ENCODE measurements at places on chromosomes 5 and 9.

DNA sequence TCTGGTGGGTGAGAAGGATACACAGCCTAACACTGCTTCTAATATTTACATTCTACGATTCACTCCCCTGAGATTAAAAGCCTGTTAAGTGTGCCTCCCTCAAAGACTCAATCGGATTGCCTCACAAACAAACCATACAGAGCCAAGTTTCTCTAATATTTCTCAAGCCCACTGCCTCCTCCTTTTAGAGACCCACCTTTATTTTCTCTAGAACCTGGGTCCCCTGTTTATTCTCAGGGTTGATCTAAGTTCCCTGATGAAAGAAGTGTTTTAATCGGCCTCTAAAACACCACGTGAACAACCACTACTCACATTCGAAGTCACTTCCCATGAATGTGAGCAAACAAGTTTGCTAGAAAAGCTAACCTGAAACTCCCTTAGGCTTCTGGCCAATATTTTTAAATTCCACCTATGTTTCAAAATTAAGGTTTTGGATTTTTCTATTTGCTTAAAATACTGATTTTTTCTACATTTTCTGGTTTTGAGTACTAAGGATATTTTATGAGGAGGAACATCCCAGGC is 76.5 kb downstream of the GLIS3 start:
- no peak for DNase-seq

GRCh38 chr9:14068690-14069089 is 245.3 kb downstream of the NFIB start:
- DNase-seq: no peak

GRCh38 chr5:166936351-166936750 is 1355.1 kb upstream of the WWC1 start:
- DNase-seq: no peak

GRCh38 chr9:127537014-127537413 is 75.1 kb upstream of the STXBP1 start:
- peak; percentile 86 for DNase-seq

DNA sequence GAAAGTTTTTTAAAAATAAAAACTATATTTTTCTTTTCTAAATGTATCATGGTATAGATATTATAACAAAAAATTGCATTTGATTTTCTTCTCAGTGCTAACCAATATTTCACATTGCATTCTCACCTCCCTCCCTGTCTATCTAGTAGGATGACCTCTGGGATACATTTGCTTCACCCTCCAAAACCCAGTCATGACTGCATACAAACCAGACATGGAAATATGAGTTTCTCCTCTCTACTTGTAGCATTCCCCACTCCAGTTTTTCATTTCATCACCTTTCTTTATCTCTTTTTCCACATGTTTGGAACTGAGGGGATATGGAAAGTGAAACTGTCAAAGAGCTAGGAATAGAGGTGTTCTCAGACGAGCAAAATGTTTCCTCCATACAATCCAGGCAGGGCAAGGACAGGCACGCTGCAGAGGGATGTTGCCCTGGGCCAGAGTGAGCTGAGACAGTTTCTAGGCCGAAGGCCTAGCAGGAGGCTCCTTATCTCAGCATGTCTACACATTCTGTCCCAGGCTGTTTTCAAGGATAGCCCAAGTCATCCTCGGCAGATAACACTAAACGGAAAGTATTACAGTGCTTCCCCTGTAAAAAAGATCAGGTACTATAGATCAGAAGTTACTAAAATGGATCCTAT is 46.7 kb downstream of the MEF2C start:
- DNase-seq: no peak

- DNase-seq: no peak
Observed at GRCh38 chr9:92446536-92446935, 22.3 kb upstream of the OMD start.

DNA sequence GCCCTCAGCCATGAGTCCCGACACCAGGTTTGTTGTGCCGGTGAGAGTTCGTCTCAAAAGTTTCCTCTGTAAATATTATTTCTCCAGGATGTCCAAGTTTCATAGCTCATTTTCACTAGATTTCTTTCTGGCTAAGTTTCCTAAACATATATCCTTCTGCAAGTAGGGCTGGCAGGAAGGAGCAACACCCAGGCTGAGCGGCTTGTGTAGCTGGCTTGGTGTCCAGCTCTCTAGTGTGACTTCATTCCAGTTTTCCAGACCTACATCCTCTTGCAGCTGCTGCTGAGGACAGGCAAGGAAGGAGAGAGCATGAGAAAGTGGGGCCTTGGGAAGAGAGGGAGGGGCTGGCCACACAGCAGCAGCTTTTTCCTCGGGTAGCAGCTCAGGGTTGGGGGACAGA is 80.3 kb downstream of the FGF1 start:
- DNase-seq: no peak

DNA sequence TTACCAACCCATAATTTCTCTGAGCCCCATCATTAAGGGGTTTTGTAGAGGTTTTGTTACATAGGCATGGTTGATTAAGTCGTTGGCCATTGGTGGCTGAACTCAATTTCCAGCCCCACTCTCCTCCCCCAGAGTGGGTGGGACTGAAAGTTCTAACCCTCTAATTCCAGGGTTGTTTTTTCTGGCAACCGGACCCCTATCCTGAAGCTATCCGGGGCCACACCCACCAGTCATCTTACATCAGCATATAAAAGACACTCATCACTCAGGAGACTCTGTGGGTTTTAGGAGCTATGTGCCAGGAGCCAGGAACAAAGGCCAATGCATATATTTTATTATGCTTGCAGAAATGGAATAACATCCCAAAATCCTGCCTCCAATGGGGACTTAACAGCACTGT is 186.0 kb downstream of the NXNL2 start:
- peak; percentile 18 for DNase-seq

DNA sequence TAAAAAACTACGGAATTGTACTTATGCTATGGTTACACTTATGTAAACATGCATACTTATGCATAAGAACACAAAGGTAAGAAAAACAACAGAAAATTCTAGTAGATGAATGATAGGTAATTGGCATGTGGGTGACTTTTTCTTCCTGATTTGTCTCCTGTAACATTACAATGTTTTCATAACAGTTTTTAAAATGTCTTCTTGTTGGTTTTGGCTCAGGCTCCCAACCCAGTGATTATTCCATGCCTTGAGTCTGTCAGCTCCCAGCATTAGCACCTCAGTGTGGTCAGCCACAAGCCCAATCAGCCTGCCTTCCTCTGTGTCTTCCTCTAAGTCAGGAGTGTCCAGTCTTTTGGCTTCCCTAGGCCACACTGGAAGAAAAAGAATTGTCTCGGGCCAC is 7.9 kb upstream of the FOXE1 start:
- peak; percentile 79 for DNase-seq

- DNase-seq: peak; percentile 79
Observed at GRCh38 chr5:126449751-126450271, 26.6 kb downstream of the GRAMD2B start.

DNA sequence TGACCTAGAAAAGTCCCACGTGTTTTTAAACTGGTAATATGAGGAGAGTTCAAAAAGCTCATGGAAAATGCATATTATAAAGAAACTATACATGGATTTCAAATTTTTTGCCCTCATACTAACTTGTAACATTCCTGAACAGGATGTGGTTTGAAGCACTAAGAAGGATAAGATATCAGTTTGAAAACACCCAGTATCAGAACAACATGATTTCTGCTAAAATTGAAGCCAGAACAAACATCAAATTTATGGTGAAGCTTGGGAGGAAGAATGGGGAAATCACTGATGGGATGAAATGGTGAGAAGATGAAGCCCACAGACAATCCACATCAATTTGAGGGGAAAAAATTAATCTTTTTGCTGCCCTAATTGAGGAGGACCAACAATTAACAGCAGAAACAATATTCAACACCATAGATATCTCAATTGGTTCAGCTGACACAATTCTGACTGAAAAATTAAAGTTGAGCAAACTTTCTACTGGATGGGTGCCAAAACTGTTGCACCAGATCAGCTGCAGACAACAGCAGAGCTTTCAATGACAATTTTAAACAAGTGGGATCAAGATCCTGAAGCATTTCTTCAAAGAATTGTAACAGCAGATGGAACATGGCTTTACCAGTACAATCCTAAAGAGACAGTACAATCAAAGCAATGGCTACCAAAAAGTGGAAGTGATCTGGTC is 113.2 kb upstream of the SNX2 start:
- DNase-seq: no peak

GRCh38 chr5:122871661-122872060 is 26.2 kb downstream of the SNX24 start:
- DNase-seq: peak; percentile 73

DNA sequence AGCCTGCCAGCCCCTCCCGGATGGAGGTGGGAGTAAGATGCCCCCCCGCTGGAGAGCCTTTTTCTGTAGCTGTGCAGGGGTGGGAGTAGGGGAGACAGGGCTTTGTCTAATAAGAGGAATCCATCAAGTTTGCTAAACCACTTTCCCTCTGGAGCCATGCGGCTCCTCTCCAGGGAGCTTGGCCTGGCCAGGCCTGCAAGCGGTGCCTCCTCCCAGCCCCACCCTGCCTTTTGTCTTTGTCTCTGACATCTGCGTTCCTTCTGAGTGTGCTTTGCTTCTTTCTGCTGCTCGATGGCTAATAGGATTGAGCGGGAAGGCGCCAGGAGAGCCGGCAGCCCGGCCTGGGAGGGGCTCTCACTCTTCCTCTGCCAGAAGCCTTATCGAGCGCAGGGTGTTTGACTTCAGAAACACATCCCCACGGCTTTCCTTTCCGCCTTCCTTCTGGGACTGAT is 26.7 kb upstream of the FCN1 start:
- no peak for DNase-seq

DNA sequence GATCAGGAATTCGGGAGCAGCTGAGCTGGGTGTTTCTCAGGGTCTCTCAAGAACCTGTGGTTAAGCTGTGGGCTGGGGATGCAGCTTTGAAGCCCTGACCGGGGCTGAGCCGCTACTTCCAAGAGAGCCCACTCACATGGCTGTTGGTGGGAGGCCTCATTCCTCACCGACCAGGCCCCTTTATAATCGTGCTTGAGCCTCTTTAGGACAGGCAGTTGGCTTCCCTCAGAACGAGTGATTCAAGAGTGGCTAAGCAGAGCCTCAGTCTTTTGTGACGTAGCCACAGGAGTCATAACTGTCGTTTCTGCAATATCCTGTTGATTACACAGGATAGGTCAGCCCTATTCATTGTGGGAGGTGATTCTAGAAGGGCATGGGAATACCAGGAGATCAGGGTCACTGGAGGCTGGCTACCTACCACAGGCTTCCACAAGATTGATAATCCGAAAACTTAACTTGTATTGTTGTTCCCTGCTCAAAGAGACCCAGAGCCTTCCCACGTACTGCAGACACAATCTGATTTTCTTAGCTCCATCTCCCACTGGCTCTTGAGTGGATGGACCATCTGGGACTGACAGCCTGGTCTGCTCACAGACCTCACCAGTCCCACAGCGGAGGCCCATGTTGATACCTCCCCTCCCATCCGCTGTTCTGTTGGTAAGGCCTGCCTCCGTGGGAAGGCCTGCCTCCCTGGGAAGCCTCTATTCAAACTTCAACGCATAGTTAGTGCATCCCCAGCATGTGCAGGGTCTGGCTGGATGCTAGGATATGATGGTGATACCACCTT is 3.0 kb upstream of the ERGIC1 start:
- peak; percentile 86 for DNase-seq

DNA sequence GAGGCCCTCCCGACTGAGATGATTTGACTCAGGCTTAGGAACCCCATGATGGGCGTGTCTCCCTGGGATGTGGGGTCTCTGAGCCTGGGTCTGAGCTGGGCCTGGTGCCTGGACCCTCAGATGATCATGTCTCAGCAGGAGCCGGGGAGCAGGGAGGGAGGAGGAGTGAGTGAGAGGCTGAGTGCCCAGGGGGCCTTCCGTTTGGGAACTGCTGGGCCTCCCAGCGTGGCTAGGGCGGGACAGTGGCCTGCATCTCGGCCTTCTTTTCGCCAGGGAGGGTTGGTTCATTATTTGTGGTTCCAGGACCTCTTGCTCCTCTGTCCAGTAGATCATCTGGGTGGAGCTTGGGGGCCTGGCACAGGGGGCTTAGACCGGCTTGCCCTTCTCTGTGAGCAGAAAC is 5.6 kb downstream of the PRRX2 start:
- no peak for DNase-seq

GRCh38 chr5:140143521-140144258 is 18.0 kb downstream of the IGIP start:
- DNase-seq: no peak

- no peak for DNase-seq
Observed at GRCh38 chr9:134943836-134944235, 26.1 kb upstream of the FCN1 start.

GRCh38 chr9:21684831-21685362 is 117.5 kb upstream of the MTAP start:
- DNase-seq: peak; percentile 51

GRCh38 chr9:69252436-69252835 is 72.6 kb upstream of the ENTREP1 start:
- no peak for DNase-seq

GRCh38 chr5:19584131-19584530 is 403.9 kb downstream of the CDH18 start:
- DNase-seq: no peak

GRCh38 chr9:120895951-120896350 is 19.0 kb upstream of the PHF19 start:
- no peak for DNase-seq

GRCh38 chr9:105154723-105155191 is 89.7 kb upstream of the SLC44A1 start:
- DNase-seq: peak; percentile 74

- no peak for DNase-seq
Observed at GRCh38 chr5:78063495-78063894, 231.0 kb downstream of the AP3B1 start.

GRCh38 chr5:83899326-83899970 is 178.8 kb upstream of the HAPLN1 start:
- peak; percentile 80 for DNase-seq

- DNase-seq: no peak
Observed at GRCh38 chr9:119137479-119137878, 231.8 kb downstream of the BRINP1 start.

GRCh38 chr9:30476826-30477225 is 1907.6 kb upstream of the ACO1 start:
- no peak for DNase-seq

DNA sequence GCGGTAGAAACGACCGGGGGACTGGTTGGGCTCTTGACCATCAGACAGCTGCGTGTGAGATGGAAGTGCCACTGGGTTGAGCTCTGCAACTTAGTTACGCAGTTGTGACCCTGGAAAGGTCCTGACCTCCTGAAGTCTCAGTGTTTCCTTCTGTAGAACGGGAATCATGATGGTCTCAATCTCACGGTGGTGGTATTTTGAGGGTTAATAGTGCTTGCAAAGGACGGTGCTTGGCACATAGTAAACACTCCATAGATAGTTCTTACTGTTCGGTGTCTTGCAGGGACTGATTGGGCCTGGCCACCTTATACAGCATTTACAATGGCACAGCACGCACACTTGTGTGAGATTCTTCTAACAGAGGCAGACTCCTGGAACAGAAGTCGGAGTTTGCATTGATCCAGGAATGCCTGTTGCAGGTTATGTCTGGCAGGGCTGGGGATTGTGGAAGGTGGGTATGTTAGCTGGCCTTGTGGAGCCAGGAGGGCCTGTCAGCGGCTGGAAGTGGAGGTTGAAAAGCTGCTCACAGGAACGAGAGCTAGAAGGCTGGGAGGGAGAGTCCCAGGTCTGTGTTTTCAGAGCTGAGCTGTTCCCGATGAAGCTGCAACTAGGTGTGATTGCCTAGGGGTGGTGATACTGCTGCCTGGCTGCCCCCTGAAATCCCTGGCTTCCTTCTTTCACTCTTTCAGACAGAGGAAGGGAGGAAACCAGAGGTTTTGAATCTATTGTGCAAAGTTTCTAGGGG is 962 bp upstream of the TXN start:
- DNase-seq: peak; percentile 15

Data from EH (cell line).